ENCODE measurements at places on chromosomes 12 and 14.

DNA sequence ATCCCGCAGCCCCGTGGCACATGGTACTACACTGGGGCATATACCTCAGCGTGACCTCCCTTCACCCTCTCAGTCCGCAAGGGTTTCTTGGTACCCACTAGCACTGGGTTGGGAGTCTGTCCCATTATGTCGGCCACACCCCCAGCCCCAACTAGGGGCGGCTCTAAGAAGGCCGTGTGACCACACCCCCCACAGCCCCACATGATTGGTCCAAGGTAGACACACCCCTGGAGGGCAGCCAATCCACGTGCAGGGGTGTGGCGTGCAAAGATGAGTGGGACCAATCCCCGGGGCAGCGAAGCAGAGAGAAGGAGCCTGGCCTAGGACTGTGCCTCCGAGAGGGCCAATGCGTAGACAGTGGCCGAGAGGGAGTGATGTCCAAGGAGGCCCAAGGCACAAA is 34.6 kb upstream of the BEGAIN start:
- DNase-seq, result no peak

GRCh38 chr14:76777721-76778120 is 16.5 kb downstream of the VASH1 start:
- no peak for DNase-seq

GRCh38 chr14:98974113-98974512 is 297.9 kb downstream of the BCL11B start:
- DNase-seq, result no peak

DNA sequence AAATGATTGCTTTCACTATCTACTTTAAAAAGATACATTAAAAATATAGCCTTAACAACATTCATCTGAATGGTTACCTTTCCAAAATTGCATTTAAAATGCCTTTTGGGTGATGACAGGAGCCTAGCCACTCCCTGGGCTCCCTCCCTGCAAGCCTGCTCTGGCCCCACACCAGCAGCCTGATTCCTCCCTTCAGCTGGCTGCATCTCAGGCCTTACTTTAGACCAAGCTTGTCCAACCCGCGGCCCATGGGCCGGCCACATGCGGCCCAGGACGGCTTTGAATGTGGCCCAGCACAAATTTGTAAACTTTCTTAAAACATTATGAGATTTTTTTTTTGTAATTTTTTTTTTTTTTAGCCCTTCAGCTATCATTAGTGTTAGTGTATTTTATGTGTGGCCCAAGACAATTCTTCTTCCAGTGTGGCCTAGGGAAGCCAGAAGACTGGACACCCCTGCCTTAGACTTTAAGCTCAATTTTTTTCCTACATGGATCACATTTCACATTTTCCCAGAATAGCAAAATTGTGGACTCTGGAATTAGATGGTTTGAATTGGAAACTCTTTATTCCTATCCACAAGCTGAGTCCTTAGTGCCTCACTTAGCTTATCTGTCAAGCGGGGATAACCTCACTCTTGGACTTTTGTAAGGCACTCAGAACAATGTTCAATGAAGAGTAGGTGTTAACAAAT is 124.4 kb downstream of the MYRFL start:
- no peak for DNase-seq

DNA sequence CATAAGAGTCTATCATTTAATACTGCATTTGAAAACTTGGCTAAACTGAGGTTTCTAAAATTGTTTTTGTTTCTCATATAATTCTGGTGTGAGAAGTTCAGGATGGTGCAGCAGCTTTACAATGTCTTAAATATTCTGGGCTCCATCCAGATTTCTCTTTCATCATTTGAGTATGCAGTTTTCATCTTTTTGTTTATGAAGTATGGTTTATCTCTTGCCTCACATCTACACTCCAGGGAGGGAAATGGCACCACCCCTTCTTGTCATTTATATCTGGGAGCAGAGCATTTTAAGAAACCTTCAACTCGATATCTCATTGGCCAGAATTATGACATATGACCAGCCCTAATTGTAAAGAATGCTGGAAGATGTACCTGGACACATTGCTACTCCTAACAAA is 24.3 kb downstream of the GEMIN2 start:
- no peak for DNase-seq

- DNase-seq, result no peak
Observed at GRCh38 chr14:102580550-102581110, 11.8 kb upstream of the RCOR1 start.

DNA sequence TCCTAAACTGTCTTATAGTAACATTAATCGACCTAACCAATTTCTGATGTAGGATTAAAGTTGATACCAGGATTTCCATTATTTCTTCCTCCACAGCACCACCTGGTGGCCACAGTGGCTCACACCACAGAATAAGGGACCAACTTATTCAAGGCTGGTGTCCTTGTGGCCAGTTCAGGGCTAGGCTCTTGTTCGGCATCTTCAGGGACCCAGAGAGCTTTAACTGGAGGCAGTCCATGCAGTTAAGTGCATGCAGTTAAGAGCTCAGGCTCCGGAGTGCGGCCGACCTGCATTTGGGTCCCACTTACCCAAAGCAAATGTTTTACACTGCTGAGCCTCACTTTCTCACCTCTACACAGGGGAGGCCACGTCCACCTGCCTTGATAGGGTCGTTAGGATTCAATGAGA is 42.0 kb upstream of the GPR68 start:
- DNase-seq, result peak; percentile 34

DNA sequence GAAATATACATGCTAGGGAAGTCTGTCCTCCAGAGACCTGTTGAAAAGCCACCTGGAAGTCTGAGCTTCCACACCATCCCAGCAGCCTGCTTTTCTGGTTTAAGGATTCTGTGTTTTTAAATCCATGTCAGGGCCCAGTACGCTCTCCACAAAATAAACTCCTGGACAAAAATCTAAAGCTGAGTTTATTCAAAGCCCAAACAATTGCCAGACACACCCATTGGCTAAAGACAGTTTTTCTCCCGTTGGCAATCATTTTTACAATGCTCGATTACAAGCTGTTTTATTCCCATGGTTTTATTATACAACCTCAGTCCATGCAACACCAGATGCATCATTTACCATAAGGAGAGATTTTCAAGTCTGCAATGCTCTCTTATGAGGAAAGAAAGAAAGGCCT is 94.5 kb downstream of the MYRFL start:
- no peak for DNase-seq
